Left colon (tissue), 2 donors: ENCODE measurements at places on chromosomes 1 and 21.

DNA sequence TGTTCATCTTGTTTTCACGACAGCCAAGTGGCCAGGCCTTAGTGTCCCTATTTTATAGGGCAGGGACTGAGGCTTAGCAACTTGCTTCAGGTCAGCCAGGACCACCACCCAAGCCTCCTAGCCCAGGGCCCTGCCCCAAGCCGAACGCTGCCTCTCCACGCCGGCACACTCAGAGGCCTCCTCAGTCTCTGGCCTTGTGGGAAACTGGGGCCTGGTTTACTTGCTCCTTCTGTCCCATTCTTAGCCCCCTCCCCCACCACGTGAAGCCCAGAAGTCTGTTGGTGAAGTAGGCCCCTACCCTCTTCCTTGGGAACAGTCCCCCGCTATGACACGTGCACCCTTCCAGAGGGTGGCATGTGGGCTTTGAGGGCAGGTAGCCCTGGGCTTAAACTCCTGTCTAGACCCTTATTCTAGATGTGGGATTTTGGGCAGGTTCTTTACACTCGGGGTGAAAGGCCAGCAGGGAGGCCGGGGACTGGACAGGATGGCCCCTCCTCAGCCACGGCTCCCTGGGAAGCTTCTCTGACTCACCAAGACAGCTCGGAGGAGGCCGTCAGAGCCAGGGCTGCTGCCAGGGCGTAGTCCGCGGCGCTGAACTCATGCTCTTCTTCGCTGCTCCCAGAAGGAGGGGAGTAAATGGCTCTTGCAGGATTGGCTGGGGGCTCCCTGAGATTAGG lies 4.3 kb downstream of the MYOM3 start:
- DNase-seq: peak; percentile 62

- DNase-seq: no peak
Measured at GRCh38 chr1:224745924-224746323, 129.8 kb downstream of the CNIH3 start.

DNA sequence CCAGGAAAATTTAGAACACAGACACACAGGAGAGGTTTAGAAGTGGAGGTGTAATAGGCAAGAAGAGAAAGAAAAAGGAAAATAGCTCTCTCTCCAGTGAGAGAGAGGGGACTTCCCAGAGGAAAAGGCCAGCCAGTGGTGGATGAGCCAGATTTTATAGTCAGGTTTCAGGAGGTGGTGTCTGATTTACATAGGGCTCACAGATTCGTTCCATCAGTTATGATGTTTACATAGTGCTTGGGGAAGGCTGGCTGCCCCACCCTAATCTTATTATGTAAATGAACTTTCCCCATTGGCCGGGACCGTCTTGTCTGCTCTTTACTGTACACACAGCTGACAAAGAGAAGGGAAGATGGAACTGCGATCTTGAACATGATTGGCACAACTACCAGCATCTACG lies 797.3 kb downstream of the PLA2G4A start:
- DNase-seq: no peak

DNA sequence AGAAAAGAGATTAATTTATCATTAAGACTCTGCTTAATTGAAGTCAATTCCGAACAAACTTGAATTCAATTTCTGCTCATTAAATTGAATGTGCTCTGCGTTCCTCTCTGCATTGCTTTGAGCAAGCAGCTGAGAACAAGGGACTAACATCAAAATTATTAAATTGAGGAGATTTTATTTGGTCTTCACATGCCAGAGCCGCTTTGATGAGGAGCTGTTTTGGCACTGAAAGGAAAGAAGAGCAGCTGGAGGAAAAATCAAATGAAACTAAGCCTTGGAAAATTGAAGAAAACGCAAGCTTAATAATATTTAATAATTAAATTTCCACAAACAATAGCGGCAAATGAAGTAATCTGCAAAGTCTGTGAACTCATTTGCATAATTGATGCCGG lies 222.0 kb upstream of the PKN2 start:
- no peak for DNase-seq

GRCh38 chr1:187870552-187870951 lies 1041.8 kb downstream of the PLA2G4A start:
- no peak for DNase-seq

DNA sequence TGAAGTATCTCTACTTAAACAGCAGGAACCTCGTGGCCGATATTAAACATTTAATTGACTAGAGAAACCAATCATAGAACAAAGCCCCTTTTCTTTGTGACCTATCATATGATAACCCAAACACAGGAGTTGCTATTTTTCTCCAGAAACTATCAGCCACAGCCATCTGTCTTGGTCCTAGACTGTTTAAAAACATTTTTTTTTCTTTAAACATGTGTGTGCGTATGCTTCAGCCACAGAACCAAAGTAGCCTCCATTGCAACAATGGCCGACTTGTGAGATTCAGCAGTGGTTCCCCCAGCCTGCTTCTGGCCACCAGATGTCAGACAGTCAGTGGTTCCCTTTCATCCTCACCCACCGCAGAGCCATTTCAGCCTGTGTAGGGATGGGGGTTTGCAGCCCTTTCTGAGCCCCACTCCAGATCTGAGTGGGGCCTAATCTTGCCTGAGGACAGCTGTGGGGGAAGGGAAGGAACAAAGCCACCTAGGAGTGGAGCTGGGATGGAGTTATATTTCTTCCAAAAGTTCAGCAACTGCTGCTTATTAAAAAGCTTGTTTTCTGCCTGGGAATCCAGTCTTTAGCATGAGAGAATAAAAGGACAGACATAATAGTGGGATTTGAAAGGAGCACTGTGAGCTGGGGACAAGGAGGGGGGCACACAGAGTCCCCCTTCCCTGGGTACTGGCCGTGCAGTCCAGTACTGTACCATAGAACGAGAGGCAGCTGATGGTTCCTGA lies 11.7 kb upstream of the IGSF3 start:
- DNase-seq: no peak

DNA sequence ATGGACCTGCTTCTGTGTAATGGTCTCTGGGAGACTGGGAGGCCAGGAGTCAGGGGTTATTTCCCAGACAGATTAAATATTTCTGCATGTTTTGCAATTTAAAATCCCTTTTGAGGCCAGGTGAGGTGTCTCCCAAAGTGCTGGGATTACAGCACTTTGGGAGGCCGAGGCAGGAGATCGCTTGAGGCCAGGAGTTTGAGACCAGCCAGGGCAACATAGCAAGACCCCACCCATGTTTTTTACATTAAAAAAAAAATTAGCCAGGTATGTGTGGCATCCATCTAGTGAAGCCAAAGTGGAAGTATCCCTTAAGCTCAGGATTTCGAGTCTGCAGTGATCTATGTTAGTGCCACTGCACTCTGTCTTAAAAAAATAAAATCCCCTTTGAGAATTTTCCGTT lies 34.1 kb downstream of the ECHDC2 start:
- DNase-seq: no peak
